ENCODE measurements at places on chromosomes 5 and 9.

DNA sequence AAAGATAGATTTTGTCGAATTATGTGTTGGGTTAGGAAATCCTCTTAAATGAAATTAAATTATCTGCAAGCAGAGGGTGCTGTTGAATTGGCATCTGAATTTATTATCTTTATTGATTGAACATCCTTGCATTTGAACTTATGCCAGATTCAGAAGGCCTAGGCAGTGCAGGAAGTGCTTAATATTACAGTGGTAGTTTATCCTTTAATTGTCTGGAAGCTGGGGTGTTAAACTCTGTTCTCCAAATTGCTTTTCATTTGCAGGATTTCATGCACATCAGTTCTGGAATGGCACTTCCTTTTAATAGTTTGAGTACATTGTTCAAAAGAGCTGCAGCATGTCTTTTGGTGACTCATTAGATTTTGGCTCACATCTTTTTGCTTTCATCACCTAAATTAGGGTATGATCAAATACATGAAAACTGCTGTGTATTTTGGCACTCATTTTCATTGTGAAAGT, 186.3 kb downstream of the KDM4C start:
- no peak for DNase-seq

DNA sequence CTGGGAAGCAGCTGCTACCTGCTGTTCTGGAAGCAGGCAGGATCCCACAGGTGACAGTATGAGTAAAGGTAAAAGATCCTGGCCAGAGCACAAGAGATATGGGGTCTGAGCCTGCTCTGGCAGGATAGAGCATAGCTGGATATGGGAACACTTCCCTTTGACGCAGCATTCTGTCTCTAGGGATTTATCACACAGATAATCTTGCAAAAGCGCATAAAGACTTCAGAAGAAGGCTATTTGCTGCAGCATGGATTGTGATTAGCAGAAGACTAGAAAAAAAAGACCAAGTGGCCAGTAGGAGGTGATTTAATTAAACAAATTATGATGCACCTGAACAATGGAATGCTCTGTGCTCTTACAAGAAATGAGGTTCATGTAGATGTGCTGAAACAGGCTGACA, 52.4 kb upstream of the PWWP2A start:
- no peak for DNase-seq

GRCh38 chr5:60945813-60946187, 795 bp downstream of the NDUFAF2 start:
- no peak for DNase-seq

GRCh38 chr9:20442461-20443319, 179.6 kb downstream of the MLLT3 start:
- no peak for DNase-seq

DNA sequence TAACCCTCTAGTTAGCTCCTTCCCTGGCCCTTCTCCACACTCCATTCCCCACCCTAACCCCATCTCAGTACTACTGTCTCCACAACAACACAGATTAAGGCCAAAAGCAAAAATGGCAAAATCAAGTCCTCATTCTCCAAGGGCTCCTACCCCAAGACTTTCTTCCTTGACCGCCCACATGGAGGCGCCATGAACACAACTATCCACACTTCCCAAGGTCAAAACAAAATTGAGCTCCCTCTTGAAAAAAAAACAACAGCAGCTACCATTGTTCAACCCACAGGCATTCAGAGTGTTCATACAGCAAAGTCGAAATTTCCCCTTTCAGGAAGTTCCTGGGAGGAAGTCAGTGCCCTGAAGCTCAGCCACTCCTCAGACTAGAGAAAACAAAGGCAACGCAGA, 54.4 kb downstream of the GNAQ start:
- DNase-seq, result peak; percentile 19

GRCh38 chr9:76677481-76678055, 86.7 kb upstream of the PCA3 start:
- DNase-seq, result no peak

- DNase-seq, result no peak
Measured at GRCh38 chr9:23563517-23563916, 262.5 kb downstream of the ELAVL2 start.
